ENCODE measurements at places on chromosomes 1 and 21.

GRCh38 chr1:184019069-184019468 lies 18.5 kb downstream of the COLGALT2 start:
- DNase-seq: peak; percentile 87

GRCh38 chr1:54763816-54764132 lies 549 bp downstream of the PARS2 start:
- no peak for DNase-seq

- DNase-seq: no peak
Observed at GRCh38 chr1:93605812-93606512, 75.7 kb downstream of the BCAR3 start.

DNA sequence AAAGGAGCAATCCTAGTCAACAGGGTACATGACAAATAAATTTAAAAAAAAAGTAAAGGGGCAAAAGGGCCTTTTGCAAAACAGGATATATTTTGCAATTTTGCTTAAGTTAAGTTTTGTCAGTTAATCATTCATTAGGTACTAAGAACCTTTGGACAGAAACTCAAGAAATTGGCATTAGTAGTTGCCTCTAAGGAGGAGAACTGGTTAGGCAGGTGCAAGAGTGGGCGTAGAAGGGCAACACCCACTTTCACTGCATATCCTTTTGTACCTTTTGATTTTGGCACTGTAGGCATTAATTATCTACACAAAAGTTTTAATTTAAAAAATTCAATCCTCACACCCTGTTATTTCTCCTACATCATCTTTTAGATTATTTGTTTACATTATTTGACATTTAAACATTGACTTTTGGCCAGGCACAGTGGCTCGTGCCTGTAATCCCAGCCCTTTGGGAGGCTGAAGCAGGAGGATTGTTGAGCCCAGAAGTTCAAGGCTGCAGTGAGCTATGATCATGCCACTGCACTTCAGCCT lies 4.3 kb downstream of the DDAH1 start:
- no peak for DNase-seq

GRCh38 chr1:8281843-8282509 lies 35.9 kb upstream of the SLC45A1 start:
- DNase-seq: peak; percentile 25

GRCh38 chr1:151897991-151898431 lies 11.3 kb downstream of the THEM4 start:
- DNase-seq: no peak

- DNase-seq: no peak
Observed at GRCh38 chr1:172040466-172040865, 199.2 kb downstream of the DNM3 start.

DNA sequence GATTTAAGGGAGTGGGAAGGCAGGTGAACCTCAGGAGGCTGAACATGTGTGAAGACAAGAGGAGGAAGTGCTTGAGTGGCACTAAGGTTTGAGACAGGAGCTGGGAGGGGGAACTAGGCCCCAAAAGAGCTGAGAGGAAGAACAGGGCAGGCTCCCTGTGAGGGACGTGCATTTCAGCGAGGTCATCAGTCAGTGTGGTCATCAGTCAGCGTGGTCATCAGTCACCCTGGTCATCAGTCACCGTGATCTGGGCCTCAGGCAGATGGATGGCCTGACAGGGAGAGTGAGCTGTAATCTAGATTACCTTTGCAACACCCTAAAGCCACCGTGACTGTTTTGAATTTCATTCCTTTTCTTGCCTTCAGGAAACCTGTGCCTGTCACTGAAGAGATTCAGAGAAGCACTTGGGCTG lies 29.1 kb downstream of the VTCN1 start:
- DNase-seq: no peak

- DNase-seq: no peak
Observed at GRCh38 chr1:40314721-40315238, 2.3 kb downstream of the COL9A2 start.

DNA sequence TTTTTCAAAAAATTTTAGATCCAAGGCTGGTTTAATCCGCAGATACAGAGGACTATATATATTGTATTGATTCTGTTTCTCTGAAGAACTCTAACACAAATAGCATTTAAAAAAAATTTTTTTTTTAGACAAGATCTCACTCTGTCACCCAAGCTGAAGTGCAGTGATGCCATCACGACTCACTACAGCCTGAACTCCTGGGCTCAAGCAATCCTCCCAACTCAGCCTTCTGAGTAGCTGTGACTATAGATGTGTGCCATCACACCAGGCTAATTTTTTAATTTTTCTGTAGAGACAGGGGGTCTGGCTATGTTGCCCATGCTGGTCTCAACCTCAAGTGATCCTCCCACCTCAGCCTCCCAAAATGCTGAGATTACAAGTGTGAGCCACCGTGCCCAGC lies 3.0 kb downstream of the ANKRD45 start:
- DNase-seq: no peak

- no peak for DNase-seq
Observed at GRCh38 chr1:222629921-222630535, 12.1 kb downstream of the MIA3 start.

DNA sequence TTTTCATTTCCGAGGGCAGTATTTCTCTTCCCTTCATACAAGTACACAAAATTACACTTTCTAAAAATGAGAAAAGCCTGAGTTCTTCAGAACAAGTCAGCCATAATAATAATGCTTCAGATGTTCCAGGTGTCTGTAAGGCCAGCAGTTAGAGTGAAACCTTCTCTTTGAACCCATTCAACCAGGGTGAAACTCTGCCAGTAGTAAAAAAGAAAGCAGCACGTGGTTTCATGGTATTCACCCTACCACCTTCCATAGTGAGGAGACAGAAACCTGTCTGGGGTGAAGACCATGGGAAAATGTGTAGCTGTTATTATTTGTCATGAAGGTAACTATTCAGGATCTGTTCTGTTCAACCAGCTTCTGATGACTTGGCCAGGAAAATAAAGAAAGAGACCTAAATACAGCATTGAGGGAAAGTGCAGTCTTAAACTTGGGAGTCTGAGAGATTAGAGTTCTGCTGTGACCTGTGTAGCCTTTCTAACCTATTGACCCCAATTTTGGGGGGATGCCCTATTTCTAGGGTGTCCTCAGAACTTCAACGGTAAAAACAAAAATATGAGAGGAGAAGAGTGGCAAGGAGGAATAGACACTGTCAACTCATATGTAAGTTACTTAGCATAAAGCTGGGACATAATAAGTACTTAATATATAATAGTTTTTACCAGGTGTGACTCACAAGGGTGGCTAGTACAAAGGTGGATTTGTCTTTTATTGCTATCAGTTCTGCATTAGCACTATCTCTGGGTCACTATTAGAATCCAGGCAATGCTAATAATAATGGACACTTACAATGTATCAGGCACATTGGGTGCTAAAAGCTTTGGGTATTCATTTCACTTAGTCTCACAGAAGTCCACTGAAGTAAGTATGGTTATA lies 70.0 kb upstream of the TNFSF4 start:
- no peak for DNase-seq

DNA sequence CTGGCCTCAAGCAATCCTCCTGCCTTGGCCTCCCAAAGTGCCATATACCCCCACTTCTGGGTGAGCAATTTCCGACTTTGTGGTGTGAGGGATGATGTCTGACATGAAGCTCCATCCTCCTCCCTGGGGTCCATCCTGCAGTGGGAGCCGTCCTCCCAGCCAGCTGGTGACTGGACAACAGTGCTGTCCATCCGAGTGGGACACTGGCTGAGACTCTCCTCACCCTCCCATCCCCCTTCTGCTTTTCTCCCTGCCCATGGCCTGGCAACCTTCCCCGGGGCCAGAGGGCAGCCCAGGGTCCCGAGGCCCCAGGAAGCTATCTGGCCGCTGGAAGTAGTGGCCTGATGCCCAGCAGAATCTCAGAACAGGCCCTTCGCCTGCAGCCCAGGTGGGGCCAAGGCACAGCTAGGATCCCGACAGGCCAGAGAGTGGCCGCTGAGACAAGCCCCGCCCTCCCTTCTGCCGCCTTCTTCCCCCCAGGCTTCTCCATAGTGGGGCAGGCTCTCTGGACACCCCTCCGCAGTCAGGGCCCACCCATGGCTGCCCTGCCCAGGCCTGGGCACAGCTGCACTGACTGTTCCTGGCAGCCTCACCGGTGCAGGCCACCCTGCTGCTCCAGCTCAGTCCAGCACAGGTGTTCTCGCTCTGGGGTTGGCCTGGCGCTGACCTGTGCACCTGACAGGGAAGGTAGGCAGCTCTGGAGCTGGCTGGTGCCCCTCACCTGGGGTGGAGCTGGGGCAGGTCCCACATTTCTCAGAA lies 8.4 kb upstream of the FAAP20 start:
- DNase-seq: no peak

DNA sequence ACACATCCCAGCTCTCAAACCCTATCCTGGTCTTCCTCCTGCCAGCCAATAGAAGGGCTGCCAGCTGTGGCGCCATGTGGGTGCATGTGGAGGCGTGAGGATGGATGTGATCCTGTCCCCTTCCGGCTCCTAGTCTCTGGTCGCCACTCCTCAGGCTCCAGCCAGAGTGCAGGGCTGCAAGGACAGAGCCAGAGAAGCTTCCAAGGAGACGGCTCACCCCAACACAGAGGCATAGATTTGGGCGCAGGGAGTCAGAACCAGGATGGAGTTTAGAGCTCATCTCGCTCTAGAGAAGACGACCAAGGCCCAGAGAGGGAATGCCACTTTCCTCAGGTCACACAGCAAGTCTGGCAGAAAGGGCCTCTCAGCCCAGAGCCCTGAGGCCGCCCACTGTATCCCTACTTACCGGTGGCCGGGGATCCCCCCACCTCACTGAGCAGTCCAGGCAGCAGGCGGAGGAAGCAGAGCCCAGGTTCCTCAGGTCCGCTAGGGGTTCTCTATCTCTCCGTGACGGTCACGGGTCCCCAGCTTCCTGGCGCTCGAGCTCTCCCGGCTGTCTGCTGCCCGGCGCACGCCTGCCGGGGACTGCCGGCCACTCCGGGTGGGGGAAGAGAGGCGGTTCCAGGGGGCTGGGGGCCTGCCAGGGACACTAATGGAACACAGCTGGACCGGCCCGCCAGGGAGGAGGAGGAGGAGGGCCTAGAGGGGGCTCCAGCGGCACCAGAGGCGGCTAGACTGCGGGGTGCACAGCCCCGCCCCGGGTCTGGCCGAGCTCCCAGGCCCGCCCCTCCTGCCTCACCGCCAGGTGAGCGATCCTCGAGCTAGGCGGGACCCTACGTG lies at the start of gene COL16A1:
TSS of gene COL16A1 (minus strand) at position 587 of the 840 bp plus-strand sequence. CDS start 1,824 bp downstream, outside the sequence.
- no peak for DNase-seq

DNA sequence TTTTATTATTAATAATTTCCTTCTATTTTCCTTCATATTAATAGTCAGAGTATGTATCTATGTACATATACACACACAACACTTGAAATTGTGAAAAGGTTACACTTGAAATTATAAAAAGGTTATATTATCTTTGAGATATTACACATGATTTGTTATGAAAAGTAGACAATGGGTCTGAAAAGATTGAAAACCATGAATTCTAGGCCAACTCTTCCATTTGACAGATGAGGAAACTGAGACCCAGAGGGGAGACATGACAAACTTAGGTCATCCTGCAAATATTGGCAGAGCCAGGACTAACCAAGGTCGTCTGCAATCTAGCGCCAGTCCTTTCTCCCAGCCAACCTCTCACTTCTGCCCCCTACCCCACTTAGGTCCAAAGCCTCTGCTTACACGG lies 33.2 kb downstream of the TRIM62 start:
- no peak for DNase-seq

- peak; percentile 39 for DNase-seq
Observed at GRCh38 chr1:77467741-77468140, 185.9 kb downstream of the AK5 start.

DNA sequence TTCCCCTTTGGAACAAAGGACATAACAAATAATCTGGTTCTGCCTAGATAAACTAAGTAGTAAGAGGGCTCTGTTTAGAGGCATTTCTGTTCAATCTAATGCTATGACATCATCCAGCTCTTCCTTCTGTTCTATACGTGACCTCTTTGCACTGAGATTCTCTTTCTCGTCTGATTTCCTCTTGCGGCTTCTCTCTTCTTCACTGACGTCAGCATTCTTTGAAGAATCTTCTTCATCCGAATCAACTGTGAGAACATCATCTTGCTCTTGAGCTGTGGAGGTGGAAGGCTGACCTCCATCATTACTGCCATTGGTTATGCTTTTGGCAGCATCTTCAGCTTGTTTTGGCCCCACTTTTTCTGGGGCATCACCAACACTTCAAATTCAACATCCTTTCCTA lies 130.4 kb downstream of the HS2ST1 start:
- no peak for DNase-seq
